Spleen (tissue), 13 donors: ENCODE measurements at places on chromosomes 3 and 15.

GRCh38 chr15:67914537-67915460 is 75.0 kb upstream of the RNU6-1 start:
- DNase-seq = no peak

- DNase-seq = no peak
These were observed 409.7 kb downstream of the MAGI1 start for GRCh38 chr3:65628978-65629377.

GRCh38 chr15:66735909-66736305 is 33.9 kb downstream of the SMAD6 start:
- no peak for DNase-seq

- no peak for DNase-seq
These were observed at the start of gene CD86 for GRCh38 chr3:122055215-122055614. Gene CD86 (plus strand): TSS chr3:122055362. CDS start chr3:122055490, 128 bp downstream.

GRCh38 chr3:100264242-100264641 is 3.5 kb downstream of the TBC1D23 start:
- DNase-seq = no peak

DNA sequence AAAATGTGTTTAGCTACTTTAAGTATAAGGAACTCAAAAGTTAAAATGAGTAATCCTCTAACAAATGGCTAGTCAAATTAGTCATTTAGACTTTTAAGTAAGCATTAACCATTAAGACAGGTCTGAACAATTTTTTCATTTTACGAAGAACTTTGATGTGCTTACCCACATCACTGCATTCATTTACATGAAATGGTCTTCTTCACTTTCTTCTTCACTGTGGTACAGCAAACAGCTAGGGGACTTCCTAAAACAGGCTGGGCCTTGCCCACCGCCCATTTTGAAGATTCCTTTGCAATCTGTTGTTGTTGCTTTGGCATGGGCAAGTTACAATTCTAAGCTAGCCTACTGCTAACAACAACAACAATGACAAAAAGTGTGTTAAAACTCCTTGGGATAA is 67.4 kb downstream of the CBLB start:
- no peak for DNase-seq

DNA sequence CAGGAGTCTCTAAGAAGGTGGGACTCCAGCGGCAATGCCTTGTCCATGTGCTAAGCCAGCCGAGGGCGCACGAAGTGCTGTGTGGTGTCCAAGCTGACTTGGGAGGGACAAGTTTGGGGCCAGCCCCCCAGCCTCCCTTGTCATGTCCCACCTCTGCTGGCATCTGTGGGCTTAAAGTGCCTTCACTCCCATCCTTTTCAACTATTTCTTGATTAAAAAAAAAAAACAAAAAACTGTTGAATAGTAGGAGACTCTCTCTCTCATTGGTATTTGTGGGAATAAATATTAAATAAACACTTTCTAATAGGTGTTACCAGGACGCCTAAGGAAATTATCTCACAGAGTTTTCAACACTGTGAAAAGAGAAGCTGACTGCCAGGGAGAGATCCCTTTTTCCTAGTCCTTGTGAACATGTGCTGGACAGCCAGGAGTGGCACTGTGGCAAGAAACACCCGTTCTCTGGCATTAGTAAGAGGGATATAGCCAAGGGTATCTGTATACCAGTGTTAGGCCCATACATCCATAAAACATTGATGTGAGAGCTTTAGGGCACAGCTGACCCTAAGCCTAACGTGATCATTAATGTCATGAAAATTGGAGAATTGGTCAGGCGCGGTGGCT is 158.0 kb downstream of the IGF1R start:
- no peak for DNase-seq

- DNase-seq = no peak
These were observed 154.5 kb upstream of the TSC22D2 start for GRCh38 chr3:150253622-150254021.

- DNase-seq = no peak
These were observed 508.5 kb upstream of the ATP11B start for GRCh38 chr3:182284793-182285192.

GRCh38 chr3:43152649-43153048 is 46.8 kb upstream of the POMGNT2 start:
- DNase-seq = no peak

- DNase-seq = no peak
These were observed 539.1 kb downstream of the MFSD1 start for GRCh38 chr3:159340877-159341500.

GRCh38 chr3:190056742-190057141 is 64.0 kb downstream of the P3H2 start:
- no peak for DNase-seq

DNA sequence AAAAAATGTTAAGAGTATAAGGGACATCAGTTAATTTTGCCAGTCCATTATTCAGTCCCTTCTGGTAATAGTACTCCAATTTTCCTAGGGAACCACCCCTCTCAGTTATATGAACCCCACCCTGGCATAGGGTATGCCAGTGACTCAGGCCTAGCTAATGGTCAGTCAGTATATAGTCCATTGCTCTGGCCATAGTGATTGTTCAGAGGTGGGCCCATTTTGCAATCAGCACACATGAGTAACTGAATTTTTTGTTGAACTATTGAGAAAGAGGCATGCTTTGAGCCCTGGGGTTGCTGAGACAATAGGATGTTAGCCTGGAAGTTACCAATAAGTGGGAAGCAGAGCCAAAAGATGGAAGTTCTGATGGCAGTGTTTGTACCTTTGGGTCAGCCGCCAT is 4.1 kb downstream of the LRCH3 start:
- DNase-seq = no peak

- DNase-seq = no peak
These were observed 31.7 kb downstream of the HGD start for GRCh38 chr3:120650311-120650710.

- no peak for DNase-seq
These were observed 45.9 kb upstream of the ACTC1 start for GRCh38 chr15:34841262-34841725.

GRCh38 chr15:73955326-73955725 is 29.1 kb downstream of the LOXL1 start:
- DNase-seq = peak; percentile 58

- DNase-seq = no peak
These were observed at the start of gene CXCR6 for GRCh38 chr3:45943207-45943846. Gene CXCR6 (plus strand): TSS chr3:45943464. CDS start chr3:45946482, 3,018 bp downstream.

GRCh38 chr3:84984429-84984828 is 25.6 kb downstream of the CADM2 start:
- no peak for DNase-seq

GRCh38 chr3:45275006-45275704 is 49.1 kb upstream of the TMEM158 start:
- no peak for DNase-seq

GRCh38 chr15:32877252-32878019 is 159.6 kb downstream of the GREM1 start:
- DNase-seq = no peak

DNA sequence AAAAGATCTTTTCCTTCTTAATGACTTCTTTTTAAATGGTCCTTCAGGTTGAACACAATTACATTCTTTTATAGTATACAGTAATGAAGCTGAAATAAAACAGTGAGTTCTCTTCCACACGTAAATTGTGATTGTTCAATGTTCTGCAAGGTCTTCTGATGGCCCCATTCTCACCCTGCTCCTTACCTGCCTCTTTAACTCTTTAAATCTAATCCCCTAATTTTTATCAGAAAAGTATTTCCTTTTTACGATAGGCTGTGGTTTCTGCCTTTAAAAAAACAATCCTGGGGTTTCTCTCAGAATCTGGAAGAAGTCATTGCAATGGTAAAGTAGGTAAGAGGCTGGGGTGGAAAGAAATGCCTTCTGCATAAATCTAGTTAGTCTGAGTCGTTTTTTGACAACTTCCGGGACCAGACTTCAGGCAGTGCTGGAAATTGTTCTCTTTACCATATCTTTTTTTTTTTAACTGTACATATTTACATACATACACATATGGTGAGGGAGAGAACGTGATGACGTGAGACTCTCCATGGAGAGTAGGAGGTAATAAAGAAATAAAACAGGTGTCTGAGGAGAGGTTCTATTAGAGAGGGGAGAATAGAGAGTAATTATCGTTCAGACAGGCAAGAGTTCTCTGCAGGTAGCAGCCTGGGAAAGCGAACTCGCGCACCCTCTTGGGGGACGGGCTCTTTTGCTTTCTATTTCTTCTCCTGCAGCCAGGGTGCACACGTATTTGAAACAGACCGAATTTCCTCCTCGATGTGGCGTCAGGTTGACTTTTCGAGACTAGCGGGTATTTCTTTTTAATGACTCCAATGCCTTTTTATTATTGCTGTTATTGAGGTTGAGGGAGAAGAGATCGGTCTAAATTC is at the start of gene SIDT1:
SIDT1 (plus strand) TSS at position 730 of the 872 bp plus-strand sequence. CDS start 467 bp downstream, outside the sequence.
- DNase-seq = peak; percentile 90

DNA sequence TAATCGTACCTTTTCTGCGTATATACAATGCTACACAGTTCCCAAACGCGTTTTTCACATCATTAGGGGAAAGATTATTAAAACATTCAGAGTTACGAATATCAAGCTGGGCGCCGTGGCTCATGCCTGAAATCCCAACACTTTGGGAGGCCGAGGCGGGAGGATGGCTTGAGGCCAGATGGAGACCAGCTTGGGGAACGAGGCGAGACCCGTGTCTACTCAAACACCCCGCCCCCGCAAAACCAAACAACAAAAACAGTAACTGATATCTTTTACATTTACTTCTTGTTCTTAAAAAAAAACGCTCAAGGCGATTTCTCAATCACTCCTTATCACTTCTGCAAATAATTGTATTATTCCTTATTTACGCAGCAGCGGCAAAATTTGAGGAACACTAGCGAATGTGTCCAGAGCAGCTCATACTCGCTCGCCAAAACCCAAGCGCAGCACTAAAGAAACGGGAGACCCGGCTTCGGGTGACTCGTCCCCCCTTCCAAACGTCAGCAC is 1.2 kb downstream of the ZBTB11 start:
- DNase-seq = peak; percentile 86

- DNase-seq = no peak
These were observed 31.0 kb downstream of the IL16 start for GRCh38 chr15:81227716-81228115.

GRCh38 chr3:23942546-23942945 is 2.5 kb upstream of the NR1D2 start:
- DNase-seq = no peak

- no peak for DNase-seq
These were observed 22.3 kb downstream of the RPSA start for GRCh38 chr3:39428745-39429201.

DNA sequence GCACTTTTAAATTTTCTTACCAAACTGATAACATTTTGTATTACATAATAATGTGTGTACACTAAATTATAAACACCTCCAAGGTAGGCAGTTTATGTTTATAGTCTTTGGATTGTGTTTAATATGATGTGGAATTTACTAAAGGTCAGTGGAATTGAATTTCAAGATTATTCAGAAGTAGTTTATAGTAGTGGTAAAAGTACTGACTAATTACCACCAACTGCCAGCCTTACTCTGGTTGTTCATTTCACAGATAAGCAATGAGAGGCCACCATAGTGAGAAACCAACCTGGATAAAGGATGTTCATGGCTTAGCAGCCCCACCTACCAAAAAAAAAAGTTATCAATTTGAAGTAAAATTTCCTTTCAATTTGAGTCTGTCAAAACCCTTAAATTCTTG is 54.0 kb upstream of the EIF5A2 start:
- no peak for DNase-seq
